ENCODE measurements at places on chromosomes 12 and 14.

- no peak for DNase-seq
These were observed 24.9 kb downstream of the FBRSL1 start for GRCh38 chr12:132514838-132515237.

- DNase-seq: no peak
These were observed 185.8 kb downstream of the SLC15A4 start for GRCh38 chr12:128637642-128638606.

GRCh38 chr14:51395361-51395849 lies 155.4 kb downstream of the TMX1 start:
- DNase-seq: no peak

GRCh38 chr14:75333606-75334548 lies 55.2 kb downstream of the FOS start:
- DNase-seq: peak; percentile 19

- no peak for DNase-seq
These were observed 207.6 kb downstream of the BCL11B start for GRCh38 chr14:99064262-99064954.

DNA sequence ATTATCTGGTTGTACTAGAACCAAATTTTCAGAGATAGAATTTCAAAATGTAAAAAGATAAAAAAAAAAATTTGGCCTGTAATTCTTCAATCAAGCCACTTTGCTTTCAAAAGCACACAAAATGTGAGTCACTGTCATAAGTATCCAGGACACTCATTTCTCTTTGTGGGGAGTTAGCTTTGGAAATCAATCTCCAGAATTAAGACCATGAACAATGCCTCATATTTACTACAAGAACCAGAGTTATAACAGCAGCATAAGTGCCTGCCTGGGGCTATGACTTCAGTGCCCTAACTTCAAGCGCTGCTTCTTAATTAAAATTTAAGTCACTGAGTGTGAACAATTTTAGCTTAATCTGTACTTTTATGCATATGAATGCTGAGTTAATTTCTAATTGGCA lies 162.1 kb downstream of the C12orf42 start:
- DNase-seq: no peak

- no peak for DNase-seq
These were observed 1.6 kb upstream of the SLC7A8 start for GRCh38 chr14:23185063-23185462.

- DNase-seq: no peak
These were observed 200.1 kb downstream of the NUBPL start for GRCh38 chr14:31761325-31761724.

DNA sequence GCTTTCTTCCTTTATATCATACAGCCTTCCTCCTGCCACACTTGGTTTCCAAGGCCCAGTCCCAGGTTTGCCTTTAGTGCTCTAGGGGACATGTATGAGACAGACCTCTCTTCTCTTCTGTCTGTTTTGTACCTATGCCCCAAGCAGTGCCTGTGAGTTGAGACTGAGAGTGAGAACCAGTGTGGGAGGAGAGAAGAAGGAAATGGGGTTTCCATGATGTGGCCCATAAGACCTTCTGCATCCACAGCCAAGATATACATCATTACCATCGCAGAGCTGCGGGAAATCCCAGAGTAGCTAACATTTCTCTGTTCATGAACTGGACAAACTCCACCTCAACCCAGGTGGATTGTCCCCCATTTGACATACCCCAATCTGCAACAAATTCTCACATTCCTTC lies 2.8 kb downstream of the TESPA1 start:
- peak; percentile 34 for DNase-seq

DNA sequence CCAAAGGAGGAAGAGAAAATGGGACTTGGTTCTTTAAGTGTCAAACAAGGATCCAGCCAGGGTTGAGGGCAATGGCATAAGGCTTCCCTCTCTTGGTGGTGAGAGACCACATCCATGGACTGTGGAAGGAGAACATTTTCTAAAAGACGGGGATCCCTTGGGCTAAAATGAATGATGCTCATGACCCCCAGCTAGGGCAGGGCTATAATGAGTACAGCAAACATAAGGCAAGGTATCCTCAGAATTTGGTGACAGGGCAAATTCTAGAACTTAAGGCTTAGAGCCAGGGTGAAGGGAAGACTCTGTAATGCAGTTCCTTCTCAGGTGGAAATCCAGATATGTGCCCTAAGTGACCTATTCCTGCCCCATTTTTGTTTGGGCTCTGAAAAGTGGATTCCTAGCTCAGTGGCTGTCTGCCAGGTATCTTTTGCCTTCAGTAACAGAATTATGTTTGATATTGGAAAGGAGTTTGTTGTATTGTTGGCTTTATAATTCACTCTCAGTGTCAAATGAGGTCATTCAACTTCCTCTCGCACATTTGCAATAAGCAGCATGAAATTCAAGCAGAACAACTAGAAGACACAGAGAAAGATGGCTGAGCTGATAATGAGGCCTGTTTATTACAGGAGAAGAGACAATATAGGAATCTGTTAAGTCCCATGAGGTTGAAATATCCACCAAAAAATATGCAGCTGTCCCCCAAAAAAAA lies 76.8 kb downstream of the DAD1 start:
- DNase-seq: no peak

- DNase-seq: no peak
These were observed 29.0 kb downstream of the ATF7IP start for GRCh38 chr12:14394317-14395073.

- DNase-seq: no peak
These were observed 21.8 kb upstream of the LRRK2 start for GRCh38 chr12:40203060-40203430.

- DNase-seq: no peak
These were observed 112.3 kb downstream of the OTOGL start for GRCh38 chr12:80211671-80212070.

DNA sequence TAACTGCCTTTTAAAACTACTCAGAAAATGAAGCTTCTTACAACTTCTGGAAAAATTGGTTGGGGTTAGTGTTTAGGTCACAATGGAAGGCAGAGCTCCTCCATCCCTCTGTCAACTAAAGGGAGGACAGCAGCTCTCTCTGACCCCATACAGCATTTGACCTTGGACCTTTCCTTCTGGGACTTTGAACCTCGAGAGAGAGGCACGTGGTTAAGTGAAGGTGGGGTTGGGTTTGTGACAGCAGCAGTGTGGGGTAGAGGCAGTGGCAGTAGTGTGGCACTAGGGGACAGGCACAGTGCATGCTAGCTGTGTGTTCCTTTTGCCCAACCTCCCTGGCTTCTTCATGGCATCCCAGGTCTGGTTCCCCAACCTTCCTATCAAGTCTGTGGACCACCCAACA lies 9.4 kb upstream of the C12orf75 start:
- no peak for DNase-seq

- DNase-seq: peak; percentile 34
These were observed 172.8 kb downstream of the ETV6 start for GRCh38 chr12:11822081-11822834.

GRCh38 chr12:85036733-85037132 lies 582 bp downstream of the LRRIQ1 start:
- DNase-seq: no peak

GRCh38 chr12:116615141-116615861 lies 56.1 kb downstream of the MAP1LC3B2 start:
- no peak for DNase-seq

DNA sequence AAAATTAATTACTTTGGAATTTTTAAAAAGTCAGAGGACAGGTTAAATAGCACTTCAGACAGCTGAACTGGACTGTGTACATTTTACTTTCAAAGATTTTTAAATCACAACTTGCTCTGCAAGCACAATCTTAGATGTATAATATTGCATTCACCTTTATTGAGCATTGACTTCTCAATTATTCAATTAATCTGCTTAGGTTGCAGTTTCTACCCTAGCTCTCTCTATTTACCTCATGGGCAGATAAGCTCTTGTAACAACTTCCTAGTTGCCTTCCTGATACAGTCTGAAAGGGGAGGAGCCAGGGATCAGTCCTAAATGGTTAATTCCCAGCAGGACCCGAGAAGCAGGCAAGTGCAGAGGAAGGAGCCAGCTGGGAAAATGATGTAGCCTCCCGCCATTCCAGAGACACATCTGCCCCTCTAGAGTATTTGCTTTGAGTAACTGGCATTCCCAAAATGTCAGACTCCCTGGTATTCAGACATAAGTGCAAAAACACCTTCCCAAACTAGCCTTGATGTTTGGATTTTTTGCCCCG lies 302.8 kb downstream of the GALC start:
- DNase-seq: no peak

DNA sequence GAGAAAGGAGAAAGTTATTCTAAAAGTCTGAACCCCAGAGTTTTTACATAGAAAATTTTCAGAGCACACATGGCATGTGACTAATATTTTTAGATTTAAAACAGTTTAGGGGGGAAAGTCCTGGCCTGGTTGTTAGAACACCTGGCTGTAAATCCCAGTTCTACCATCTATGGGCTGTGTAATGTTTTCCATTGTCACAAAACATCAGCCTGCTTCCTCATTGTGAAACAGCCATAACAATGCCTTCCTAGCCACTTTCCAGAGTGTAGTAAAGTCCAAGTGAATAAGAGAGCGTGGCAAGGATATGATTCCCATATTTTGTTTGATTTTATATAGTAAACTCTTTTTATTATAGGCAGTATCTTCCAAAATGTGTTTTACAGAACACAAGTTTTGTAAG lies 310.0 kb upstream of the DCN start:
- DNase-seq: no peak

DNA sequence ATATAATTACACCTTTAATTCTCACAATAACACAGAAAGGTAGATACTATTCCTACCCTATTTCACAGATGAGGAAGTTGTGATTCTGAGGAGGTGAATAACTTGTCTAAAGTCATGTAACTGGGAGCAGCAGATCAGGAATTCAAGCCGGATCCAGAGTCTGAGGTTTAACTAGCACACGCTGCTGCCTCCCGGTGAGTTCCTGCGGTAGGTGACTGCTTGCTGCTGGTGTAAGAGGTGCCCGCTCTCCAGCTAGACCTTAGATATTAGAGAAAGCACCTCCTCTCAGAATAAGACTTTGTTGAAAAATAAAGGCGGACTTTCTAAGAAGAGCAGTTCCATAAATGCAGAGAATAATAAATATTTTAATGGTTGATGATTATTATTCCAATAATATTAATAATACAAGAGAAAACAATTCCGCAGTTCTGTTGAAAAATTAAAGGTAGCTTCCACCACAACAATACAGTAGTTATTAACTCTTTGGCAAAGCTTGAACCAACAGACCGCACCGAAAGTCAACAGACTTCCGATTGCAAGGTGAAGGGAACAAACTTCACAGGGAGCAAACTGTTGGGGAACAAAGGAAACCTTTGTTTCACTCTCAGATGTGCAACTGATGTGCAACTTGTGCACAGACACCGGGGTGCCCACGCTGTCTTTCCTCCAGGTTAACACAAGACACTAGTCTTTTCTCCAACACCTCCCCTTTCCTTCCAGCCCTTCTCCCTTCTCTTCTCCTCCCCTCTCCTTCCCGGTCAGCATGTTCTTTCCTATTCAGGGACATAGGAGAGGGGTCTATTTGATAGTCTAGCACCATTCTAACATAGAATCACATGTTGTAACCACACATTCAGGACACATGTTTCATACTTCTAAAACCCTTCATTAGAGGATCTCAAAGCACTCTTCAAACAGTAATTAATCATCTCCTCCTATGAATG lies 73.2 kb upstream of the EGLN3 start:
- DNase-seq: no peak

DNA sequence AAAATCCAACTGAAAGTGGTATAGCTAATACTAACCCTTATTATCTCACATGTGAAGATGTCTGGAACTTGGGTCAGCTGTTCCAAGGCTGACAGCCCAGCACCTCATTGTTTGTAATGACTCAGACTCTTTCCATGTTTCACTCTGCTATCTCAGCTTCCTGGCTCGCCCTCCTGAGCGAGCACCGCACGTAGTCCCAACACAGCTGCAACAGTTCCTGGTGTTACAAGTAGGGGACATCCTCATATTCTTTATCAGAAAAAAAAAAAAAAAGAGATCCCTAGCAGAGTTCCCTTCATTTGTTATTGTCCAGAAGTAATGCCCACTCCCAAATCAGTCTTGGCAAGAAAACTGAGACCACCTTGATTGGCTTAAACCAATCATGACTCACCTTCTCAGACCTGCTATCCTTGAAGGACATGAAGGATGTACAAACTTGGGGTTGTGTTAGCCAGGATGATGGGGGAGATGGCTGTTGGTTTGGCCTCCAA lies 92.5 kb downstream of the ADCK1 start:
- DNase-seq: no peak

- no peak for DNase-seq
These were observed 29.2 kb downstream of the RPH3A start for GRCh38 chr12:112820796-112821195.

DNA sequence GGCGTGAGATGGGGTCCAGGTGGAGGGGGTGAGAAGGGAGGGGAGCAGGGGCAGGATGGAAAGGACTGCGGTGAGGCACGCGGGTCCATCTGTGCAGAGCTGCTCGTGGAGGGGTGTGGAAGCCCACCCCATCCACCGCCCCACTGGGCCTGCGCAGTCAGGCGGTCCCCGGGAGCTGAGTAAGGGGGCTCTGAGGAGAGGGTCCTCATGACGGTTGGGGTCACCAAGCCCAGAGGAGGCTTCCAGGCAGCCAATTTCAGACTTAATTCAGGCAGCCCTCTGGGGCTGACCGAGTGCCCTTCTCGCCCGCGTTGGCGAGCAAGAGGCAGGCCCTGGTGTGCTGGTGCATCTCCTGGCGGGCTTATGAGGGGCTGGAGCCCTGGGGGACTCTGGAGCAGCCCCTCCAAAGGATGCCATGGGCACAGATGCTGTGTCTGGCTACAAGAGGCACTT lies 115.5 kb downstream of the KIF26A start:
- no peak for DNase-seq

DNA sequence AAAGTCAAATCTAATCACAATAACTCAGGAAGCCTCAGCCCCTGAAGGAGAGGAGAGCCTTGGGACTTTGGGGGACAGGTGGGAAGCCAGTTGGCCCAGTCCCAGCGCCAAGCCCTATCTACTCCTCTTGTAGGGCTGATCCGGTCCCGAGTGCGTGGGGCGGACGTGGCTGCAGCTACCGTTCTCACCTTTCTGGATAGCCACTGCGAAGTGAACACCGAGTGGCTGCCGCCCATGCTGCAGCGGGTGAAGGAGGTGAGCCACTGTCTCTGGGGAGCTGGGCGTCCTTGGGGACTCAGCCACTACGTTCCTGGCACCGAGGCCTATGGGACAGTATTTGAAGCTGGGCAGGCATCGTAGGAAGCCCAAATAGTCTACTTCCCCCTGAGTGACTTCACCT lies 68.4 kb downstream of the GALNT16 start:
- no peak for DNase-seq

- DNase-seq: no peak
These were observed 46.3 kb downstream of the PHETA1 start for GRCh38 chr12:111322336-111323250.

- no peak for DNase-seq
These were observed 62.7 kb downstream of the TESC start for GRCh38 chr12:117036547-117036946.

Data from activated CD4-positive, alpha-beta T cell treated with anti-CD3 and anti-CD28 coated beads for 24 hours (primary cell).